ENCODE measurements at places on chromosomes 5 and 9.
A peak's percentile ranks its signal among the peaks of the same experiment; 100 is the strongest.

- no peak for DNase-seq
These were observed 77.5 kb upstream of the RARS1 start for GRCh38 chr5:168408561-168409305.

DNA sequence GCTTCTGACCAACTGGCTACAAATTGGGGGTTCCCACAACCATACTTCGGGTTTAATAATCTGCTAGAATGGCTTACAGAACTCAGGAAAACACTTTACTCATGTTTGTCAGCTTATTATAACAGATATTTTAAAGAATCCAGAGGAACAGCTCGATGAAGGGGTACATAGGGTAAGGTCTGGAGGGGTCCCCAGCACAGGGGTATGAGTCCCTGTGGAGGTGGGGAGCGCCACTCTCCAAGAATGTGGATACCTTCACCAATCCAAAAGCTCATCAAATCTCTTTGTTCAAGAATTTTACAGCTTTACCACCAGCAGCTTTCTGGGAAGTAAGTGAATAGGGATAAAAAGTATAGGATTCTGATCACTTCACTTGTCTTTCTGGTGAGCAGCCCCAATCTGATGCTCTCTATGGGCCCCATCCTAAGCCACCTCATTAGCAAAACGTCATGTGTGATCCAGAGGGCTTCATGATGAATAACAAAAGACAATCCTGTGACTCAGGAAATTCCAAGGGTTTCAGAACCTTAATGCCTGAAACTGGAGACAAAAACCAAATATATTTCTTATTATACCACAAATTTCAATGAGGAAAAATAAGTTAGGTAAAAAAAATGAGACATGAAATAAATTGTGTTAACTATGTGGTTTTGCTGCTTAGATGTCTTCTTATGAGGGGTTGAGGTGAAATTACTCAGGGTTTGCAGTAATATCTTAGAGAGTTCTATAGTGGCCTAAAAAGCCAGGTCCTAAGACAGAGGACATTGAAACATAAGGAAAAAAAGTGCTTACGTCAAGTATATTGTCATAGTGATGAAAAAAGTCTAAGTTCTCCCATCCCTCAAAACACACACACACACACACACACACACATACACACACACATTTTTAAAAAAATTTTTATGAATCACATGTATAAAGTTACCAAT, 290.5 kb downstream of the ANXA1 start:
- DNase-seq: no peak

- no peak for DNase-seq
These were observed 155.5 kb upstream of the GRIN3A start for GRCh38 chr9:101893661-101894646.

DNA sequence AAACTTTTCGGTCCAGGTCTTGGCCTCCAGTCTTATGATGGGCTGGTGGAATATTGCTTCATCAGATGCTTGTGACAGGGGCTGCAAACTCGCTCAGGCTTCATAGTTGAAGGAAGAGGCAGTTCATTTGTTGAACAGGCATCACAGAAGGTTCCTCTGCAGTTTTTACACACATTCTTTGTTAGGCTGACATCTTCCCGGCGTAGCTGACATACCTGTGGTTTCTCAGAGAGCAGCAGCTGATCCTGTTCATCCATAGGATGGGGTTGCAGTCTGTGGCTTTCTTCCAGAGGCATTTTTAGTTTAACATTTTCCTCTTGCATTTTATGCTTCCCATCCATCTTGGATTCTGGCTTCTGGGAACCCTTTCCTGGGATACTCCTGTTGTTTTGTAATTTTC, 1255.2 kb downstream of the EFNA5 start:
- DNase-seq: no peak

- no peak for DNase-seq
These were observed 12.5 kb downstream of the ECM2 start for GRCh38 chr9:92522983-92523970.

- DNase-seq: no peak
These were observed 36.4 kb upstream of the IPPK start for GRCh38 chr9:92706218-92706940.

DNA sequence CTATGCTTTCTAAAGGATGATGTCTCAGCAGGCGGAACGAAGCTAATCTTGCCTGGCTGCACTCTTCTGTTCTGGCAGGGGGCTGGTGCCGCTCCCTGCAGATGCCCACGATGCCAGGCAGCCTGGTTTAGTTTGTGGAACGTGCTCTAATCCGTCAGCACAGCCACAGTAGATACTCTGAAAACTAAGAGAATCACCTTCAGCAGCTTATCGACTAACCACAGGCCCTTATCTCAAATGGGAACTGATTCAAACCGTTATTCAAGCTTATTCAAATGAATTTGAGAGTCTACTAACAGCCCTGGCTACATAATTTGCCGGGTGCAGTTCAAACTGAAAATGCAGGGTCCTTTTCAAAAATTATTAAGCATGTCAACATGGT, 246.6 kb upstream of the ANKRD55 start:
- DNase-seq: no peak

- DNase-seq: no peak
These were observed 213.5 kb downstream of the MEF2C start for GRCh38 chr5:88669371-88670050.

GRCh38 chr5:119079318-119079921, 8.5 kb downstream of the DMXL1 start:
- peak; percentile 21 for DNase-seq

DNA sequence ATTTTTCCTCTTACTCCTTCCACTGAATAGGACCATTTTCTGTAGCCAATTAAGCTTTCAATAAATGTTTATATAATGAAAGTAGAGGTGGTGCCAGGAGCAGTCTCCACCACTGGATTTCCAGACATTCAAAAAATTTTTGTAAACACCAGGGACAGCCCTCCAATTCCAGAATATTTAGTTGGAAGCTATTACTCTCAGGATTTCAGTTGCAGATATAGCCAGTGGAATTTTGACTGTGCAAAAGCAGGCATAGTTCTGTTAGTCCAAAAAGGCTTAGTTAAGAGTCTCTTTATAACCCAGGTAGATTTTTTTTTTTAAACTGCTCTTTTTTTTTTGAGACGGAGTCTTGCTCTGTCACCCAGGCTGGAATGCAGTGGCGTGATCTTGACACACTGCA, 138.1 kb upstream of the DMRT1 start:
- no peak for DNase-seq

- DNase-seq: no peak
These were observed 808.1 kb downstream of the EFNA5 start for GRCh38 chr5:106862450-106863193.

DNA sequence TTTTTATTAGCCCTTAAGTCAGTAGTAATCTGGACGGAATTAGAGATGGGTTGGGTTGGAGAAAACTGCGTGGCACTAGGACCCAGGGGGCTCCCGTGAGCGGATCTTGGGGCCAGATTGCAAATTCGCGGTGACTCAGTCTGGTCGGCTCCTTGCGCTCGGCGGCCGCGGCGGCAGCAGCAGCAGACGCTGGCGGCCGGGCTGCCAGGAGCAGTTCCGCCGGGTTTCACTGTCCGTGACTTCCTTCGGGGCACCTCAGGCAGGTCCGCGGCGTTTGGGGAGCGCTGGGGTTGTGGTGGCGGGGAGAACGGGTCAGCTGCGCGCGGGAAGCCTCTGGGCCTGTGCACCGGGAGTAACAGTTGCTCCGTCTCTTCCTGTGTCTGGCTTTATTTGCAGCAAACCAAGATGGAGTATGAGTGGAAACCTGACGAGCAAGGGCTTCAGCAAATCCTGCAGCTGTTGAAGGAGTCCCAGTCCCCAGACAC, 31.6 kb downstream of the TNPO1 start:
- DNase-seq: peak; percentile 77

DNA sequence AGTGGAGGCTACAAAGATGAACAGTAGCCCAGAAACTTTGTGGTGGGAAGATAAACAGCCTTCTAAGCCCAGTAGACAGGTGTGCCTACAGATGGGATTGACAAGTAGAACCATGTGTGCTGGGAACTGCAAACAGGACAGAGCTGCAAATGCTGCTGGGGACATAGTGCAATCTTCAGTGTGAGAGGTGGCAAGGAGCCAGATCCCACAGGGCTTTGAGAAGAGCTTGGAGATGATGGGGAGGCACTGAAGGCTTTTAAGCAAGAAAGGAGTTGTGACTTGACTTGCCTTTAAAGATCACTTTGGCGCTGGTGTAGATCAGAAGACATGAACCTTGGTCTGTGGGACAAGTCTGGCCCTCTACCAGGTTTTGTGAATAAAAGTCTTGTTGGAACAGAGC, 675.2 kb downstream of the ACTL7B start:
- no peak for DNase-seq

GRCh38 chr5:27462936-27463335, 424.6 kb upstream of the CDH9 start:
- no peak for DNase-seq

GRCh38 chr5:180803181-180804128, 849 bp upstream of the MGAT1 start:
- peak; percentile 69 for DNase-seq

DNA sequence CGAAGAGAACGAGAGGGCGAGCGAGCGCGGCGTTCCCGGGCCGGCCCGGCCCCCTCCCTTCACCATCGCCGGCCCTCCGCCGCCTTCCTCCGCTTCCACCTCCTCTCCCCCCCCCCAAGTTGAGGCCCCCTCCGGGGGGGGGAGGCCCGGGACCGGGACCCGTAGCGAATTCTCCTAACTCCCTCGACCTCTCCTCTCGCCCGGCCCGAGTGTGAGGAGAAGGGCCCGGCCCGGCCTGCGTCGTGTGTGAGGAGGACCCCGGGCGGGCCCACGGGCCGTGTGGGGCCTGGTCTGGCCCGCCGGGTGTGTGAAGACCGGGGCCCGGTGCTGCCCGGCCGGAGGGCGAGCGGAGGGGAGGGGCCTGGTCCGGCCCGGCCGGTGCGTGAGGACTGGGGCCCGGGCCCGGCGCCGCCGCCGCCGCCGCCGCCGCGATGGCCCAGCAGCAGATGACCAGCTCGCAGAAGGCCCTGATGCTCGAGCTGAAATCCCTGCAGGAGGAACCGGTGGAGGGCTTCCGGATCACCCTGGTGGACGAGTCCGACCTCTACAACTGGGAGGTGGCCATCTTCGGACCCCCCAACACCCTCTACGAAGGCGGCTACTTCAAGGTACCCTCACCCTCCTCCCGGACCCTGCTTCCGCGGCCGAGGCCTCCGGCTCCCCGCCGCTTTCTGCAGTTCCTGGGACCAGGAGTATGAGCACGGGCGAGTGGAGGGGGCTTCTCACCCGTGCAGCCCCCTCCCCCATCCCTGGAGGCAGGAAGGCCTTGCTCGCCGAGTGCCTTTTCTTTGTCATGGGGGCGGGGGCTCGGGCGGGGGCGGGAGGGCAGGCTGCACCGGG, 587 bp downstream of the UBE2R2 start:
- peak; percentile 40 for DNase-seq

DNA sequence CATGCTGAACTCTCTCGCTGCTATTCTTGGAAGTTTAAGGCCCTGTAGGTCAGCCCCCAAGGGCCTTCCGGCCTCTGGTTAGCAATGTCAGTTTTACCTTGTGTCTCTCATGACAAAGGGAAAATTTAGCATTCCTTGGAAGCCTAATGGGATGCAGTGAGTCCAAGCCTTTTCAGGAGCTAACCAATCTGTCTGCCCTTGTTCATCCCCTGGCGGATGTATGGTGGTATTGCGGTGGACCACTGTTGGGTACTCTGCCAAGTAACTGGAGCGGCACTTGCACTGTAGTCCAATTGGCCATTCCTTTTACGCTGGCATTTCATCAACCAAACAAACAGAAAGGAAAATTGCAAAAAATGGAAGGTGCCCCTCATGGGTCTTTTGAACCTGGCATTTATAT, 318.4 kb upstream of the NMUR2 start:
- no peak for DNase-seq

- no peak for DNase-seq
These were observed 50.1 kb upstream of the ADAMTS16 start for GRCh38 chr5:5089895-5090649.

DNA sequence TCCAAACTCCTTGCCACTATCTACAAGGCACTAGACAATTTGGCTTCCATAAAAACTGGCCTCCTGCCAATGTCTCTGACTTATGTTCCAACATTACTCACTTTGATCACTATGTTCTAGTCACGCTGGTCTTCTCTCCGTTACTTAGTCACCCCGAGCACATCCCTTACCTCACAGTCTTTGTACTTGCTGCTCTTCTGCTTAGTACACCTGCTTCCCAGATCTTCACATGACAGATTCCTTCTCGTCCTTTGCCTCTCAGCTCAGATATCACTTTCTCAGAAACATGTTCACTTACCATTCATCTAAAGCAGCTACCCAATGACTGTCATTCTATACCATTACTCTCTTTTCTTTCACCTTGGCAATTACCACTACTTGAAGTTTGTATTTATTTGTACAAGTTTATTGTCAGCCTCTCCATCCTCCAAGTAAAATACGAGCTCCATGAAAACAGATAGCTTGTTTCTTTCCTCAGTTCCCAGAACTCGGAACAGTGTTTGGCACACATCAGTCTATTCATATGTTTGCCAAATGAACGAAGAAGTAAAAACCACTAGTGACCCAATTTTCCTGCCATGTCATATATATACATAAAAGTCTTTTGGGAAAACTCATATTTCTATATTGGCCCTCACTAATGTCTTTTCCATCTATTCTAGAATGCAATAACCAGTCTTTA, 5.9 kb upstream of the SLC22A5 start:
- DNase-seq: no peak

GRCh38 chr9:9730174-9730573, 882.6 kb downstream of the PTPRD start:
- no peak for DNase-seq

GRCh38 chr5:52705720-52706119, 82.0 kb upstream of the ITGA1 start:
- DNase-seq: no peak

- DNase-seq: no peak
These were observed 10.7 kb downstream of the OR2V1 start for GRCh38 chr5:181120306-181120705.

DNA sequence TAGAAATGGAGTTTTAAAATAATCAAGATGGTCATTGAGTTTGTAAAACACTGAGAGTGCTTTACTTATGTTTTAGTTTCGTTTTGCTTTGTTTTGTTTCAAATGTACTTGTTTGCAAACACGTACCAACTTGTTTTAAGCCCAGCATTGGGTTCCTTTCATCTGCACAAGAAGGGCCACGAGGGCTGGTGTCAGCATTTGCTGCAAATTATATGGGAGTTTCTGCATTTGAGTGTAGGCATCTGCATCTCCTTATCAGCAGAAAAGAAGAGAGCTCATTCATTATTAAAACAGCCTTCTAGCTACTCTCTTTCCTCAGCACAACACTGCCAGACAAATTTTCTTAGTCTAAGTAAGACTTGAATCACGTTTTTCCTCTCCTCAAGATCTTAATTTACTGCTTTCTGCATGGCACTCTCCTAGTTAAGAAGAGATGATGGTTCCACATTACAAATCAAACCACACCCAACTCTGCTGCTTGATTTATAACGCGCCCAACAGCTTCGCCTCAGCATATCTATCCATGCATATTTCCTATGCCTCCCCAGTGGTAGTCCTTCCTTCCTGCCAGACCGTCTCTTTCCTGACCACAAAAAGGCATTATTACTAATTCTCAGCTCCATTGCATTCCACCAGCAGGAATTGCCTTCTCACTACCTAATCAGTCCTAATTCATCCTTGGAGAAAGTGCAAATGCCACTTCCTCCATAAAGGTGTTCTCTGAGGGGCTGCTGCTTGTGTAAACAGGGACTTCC, 95.2 kb upstream of the CAST start:
- DNase-seq: no peak

GRCh38 chr5:59007460-59008063, 424.7 kb downstream of the RAB3C start:
- DNase-seq: no peak

GRCh38 chr9:81408951-81409350, 280.4 kb downstream of the TLE1 start:
- no peak for DNase-seq

GRCh38 chr9:6007770-6008168, 7.7 kb downstream of the RANBP6 start:
- DNase-seq: peak; percentile 59

GRCh38 chr5:9408964-9409363, 136.9 kb downstream of the SEMA5A start:
- no peak for DNase-seq

Measured in activated CD4-positive, alpha-beta T cell treated with anti-CD3 and anti-CD28 coated beads for 24 hours (primary cell).